Right cardiac atrium (tissue), 5 donors: ENCODE measurements at places on chromosomes 11 and 22. TPM values are rescaled to one million over a fixed set of nuclear protein-coding genes. Genes with fewer than 3 reads are reported as not detected.

Gene HBB
- polyA plus RNA-seq = 3.0 TPM

Gene OMP
- not detected for polyA plus RNA-seq

Gene DDIAS
- 0.20 TPM for polyA plus RNA-seq

Gene ADM2
- 0.05 TPM for polyA plus RNA-seq

Gene P2RX6
- 2.1 TPM for polyA plus RNA-seq
